ENCODE measurements at places on chromosomes 2 and 18.
A peak's percentile ranks its signal among the peaks of the same experiment; 100 is the strongest.

GRCh38 chr2:85259101-85259590 lies 68.6 kb downstream of the TGOLN2 start:
- no peak for DNase-seq

- no peak for DNase-seq
Measured at GRCh38 chr2:88832311-88832991, 141.0 kb downstream of the RPIA start.

DNA sequence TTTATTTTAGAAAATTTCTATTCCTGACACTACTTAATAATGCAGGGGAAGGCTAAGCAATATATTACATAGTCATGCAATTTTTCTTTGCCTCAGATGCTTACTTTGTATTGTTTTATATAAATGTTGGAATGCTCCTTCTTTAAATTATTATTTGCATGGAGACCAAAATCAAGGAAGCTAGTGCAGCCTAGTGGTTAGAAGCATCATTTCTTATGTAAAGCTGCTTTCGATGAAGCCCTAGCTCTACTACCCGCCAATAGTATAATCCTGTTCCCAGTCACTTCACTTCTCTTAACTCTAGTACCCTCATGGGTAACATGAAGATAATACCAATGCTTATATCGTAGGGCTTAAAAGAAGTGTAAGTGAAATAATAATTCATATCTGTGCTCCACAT lies 198.9 kb downstream of the LRATD1 start:
- no peak for DNase-seq

GRCh38 chr2:128667391-128667790 lies 348.7 kb upstream of the HS6ST1 start:
- no peak for DNase-seq

DNA sequence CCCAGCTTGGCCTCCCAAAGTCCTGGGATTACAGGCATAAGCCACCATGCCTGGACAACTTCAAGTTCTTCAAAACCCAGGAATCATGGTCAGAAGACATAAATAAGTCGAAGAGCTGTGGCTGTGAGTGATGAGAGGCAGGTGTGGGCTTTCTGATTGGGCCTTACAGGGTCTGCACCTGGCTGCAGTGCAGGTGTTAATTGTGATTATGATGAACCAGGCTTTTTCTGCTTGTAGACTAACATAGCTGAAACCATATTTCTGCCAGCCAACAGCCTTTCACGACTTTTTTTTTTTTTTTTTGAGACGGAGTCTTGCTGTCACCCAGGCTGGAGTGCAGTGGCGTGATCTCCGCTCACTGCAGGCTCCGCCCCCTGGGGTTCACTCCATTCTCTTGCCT lies 14.9 kb upstream of the DTNB start:
- no peak for DNase-seq

GRCh38 chr2:8441986-8442385 lies 239.9 kb upstream of the ID2 start:
- no peak for DNase-seq

DNA sequence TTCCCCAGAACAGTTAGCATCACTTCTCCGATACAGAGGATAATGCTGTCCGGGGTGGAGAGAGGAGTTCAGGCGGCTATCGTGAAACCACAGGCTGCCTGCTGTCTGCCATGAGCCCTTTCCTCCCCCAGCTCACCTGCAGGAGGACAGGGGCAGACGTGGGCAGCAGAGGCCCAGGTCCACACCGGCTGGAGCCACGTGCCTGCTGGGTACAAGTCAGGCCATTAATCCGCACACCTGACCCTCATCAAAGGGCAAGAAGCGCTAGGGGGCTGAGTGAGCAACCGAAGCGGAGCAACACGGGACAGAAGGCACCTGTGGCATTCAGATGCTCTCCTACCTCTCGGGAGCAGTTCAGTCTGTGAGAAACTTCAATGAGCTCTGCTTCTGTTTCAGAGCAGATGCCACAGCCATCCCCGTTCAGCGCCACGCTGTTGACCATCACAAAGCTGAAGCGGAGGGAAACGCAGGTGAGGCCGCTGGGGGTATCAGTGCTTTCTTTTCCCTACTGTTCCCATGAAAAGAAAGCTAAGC lies 21.5 kb downstream of the MPPE1 start:
- DNase-seq: no peak

- DNase-seq: peak; percentile 52
Measured at GRCh38 chr2:218282173-218282991, 9.9 kb downstream of the TMBIM1 start.

DNA sequence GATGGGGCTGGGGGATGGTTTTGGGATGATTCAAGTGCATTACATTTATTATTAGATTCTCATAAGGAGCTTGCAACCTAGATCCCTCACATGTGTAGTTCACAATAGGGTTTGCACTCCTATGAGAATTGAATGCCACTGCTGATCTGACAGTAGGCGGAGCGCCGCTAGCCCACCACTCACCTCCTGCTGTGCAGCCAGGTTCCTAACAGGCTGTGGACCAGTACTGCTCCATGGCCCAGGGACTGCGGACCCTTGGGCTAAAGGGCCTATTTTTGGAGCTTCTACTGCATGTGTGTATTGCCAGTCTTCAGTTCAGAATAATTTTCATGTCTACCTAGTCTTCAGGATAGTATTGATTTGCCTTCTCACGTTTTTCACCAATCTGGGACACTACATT lies 165.3 kb upstream of the TWIST2 start:
- DNase-seq: no peak

- DNase-seq: peak; percentile 7
Measured at GRCh38 chr18:62566199-62566598, 43.4 kb downstream of the ZCCHC2 start.

- no peak for DNase-seq
Measured at GRCh38 chr2:221589696-221590095, 17.6 kb upstream of the EPHA4 start.

GRCh38 chr18:66795051-66795450 lies 191.2 kb upstream of the CDH19 start:
- DNase-seq: no peak

DNA sequence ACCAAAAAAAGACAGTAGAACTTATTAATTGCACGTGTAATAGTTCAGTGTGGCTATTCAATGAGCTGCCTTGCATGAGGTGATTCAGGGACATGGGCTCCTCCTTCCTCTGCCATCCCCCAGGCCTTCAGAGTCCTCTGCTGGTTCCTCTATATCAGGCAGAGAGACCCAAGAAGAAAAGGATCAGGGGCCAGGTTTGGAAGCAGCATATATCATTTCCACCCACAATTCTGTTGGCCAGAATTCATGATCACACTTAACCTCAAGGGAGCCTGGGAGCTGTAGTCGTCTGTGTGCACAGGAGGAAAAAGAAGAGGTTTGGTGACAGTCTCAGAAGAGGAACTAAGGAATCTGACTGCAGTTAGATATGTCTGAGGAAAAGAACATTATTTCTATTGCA lies 114.0 kb upstream of the GLS start:
- DNase-seq: no peak

- DNase-seq: no peak
Measured at GRCh38 chr2:66874411-66874810, 439.5 kb downstream of the MEIS1 start.

- no peak for DNase-seq
Measured at GRCh38 chr2:50781646-50782045, 250.3 kb downstream of the NRXN1 start.

- DNase-seq: no peak
Measured at GRCh38 chr2:71069376-71069775, 928 bp downstream of the NAGK start.

DNA sequence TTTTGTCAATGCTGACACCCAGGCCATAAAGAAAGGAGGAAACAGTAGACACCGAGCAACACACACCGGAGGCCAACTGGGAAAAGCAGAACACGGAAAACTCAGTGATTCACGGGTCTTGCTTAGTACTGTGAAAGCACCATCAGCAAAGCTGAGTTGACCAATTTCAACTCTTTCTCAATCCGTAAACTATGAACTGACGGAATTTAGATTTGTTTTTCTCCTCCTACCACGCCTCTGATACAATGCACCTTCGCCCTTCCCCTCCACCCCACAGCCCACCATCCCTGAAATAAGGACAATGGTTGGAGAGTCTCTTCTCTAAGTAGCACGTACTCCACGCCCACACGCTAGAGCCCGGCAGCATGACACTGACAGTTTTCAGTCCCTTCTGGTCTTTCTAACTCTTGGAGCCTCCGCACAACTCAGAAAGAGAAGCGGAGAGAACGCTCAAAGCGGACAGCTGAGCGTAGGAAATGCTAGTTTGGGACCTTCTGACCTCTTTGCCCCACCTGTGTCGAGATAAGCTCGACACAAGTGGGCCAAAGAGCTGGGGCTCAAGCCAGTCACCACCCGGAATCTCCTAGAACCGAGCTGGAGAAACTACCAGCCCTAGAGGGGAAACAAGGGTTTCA lies 669 bp downstream of the LNPK start:
- DNase-seq: no peak

DNA sequence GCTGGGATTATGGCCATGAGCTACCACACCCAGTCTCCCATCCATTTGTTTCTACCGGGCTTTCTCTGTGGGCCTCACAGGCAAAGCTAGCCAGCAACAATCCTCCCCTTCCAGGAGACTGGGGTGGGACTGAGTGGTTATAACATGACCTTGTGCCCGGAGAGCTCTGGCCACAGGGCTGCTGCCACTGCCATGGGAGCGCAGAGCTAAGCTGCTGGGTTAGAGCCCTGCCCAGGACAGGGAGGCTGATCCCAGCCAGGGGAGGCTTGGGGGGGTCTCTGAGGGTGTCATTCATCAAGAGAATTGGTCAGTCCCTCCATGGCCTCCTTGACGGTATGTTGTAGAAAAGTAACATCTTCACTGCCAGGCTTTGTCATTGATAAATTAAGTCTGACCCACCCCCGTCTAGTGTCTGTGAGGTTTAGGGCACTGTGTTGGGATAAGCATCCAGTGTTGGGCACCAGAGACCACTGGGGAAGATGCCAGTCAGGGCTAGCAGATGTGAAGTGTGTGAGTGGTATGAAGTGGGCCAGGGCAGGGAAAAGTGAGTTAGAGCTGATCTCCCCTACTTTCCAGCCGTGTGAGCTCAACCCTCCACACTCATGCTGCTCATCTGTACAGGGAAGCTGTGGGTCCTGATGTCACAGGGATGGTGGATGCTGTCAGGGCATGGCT lies 368.4 kb upstream of the HS6ST1 start:
- DNase-seq: no peak

GRCh38 chr2:16382451-16382850 lies 283.2 kb downstream of the CYRIA start:
- no peak for DNase-seq

DNA sequence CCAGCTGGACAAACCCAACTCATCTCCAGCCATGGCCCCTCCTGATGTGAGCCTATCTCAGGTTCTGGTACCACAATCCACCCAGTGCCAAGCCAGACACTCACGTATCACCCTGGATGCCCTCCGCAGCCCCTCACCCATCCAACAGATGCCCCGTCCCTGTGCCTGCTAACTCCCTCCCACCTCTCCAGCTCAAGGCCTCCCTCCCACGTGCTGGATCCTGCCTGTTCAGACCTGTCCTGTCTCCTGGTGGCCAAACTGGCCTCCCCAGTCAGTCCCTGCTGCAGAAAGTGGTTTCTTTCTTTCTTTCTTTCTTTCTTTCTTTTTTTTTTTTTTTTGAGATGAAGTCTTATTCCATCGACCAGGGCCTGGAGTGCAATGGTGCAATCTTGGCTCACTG lies 86.2 kb downstream of the RRM2 start:
- no peak for DNase-seq

DNA sequence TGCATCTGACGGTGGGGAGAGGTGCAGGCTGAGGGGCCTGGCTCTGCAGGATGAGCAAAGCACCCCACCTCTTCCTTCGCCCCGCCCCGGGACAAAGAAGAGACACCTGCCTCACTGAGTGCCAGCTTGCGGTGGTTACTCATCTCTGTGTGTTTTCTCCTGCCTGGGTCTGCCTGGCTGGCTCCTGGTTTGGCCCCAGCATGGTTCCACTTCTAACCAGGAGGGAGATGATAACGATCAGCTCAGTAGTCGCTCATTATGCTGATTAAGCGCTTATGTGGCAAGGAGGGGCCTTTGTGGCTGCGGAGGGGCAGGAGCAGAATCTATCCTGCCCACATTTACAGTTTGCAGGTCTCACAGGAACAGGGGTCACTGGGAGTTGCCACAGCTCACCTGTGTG lies 68.7 kb upstream of the EDAR start:
- DNase-seq: no peak

DNA sequence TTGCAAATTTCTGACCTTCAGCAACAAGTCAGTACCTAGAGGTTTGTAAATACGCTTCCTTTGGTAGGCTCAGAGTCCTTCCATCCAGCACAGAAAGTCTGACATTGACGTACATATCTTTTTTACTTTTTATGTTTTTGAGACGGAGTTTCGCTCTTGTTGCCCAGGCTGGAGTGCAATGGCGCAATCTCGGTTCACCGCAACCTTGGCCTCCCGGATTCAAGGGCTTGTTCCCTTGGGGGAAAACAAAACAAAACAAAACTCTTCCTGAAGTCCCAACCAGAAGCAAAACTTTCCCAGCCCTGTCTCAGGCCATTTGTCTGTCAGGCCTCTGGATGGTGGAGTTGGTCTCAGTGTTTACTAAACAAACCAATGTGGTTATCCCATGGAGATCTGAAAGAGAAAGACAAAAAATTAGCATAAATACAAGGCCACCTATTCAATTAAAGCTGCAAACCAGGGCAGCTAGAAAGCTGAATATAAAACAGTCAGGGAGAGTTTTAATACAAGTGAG lies 29.6 kb upstream of the ATL2 start:
- DNase-seq: no peak

DNA sequence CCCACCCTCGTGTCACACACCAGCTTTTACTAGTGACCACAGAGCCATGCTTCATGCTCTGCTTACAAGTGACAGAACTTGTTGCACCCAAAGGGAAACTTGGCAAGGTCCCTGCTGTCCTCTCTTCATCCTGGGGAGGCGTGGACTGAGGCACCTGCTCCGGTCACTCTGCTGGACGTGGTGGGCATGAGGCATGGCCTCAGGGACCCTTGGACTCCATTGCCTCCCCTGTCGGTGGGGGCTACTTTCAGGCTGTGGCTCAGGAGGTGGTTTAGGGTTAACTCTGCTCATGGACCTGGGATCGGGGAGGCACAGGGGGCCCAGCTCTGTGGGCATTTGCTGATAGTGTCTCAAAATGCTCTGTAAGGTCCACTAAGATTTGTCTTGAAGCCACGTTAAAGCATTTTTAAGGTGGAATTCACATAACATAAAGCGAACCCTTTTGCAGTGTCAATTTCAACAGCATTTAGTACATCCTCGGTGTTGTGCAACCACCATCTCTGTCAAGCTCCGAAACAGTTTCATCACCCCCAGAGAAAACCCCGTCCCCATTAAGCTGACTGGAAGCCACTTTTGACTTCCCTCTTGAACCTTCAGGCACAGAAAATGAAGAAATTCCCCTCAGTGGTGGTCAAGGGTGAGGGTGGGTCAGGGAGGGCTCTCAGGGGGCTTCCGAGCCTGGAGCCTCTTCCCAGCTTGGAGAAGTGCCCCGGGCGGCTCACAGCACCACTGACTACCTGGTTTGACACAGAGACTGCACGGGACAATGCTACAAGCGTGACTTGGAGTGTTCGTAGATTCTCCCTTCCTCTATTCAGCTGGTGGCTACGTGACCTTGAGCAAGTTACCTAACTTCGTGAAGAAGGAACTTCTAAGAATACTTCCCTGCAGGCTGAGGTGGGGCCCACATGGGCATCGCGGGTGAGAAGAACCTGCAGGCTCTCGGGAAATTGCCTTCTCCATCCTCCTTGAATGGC lies 100.0 kb upstream of the HDAC4 start:
- no peak for DNase-seq

- DNase-seq: no peak
Measured at GRCh38 chr2:162686336-162686735, 152.2 kb downstream of the KCNH7 start.

GRCh38 chr2:25521126-25521525 lies 152.3 kb downstream of the DTNB start:
- DNase-seq: no peak

Measured in substantia nigra (tissue), 51 donors.